CD4-positive, alpha-beta T cell treated with Interleukin-12 subunit alpha and Interleukin-12 subunit beta, for 1 hour (primary cell): ENCODE measurements at places on chromosomes 2 and 18.

DNA sequence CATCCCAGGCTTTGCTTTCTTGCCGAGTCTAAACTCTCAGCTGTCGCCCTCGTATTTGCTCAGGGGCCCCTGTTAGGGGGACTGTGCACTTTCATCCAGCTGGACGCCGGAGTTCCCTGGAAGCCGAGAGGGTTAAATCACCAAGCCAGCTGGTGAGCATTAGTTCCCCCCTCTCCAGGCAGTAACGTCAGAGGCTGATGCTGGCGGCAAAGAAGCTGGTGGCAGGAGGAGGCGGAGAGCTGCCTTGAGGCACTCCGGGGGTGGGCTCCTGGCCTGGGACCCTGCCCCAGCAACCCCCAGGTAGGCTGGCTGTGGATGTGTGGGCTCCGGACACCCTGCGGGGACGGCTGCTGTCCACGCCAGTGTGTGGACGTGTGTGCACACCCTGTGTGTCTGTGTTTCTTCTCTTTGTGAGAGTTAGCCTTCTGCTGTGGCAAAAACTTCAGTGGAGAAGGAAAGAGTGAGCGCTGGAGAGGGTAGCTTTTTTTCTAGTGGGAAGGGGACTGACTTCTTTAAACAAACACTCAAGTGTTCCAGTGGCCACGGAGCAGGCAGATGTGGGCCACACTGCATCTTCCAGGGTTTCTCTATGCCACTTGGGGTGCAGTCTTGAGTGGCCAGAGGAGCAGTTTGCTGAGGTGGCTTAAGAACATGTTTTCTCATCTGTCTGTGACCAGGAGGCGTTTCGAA, 84.7 kb downstream of the GLI2 start:
- DNase-seq: no peak

DNA sequence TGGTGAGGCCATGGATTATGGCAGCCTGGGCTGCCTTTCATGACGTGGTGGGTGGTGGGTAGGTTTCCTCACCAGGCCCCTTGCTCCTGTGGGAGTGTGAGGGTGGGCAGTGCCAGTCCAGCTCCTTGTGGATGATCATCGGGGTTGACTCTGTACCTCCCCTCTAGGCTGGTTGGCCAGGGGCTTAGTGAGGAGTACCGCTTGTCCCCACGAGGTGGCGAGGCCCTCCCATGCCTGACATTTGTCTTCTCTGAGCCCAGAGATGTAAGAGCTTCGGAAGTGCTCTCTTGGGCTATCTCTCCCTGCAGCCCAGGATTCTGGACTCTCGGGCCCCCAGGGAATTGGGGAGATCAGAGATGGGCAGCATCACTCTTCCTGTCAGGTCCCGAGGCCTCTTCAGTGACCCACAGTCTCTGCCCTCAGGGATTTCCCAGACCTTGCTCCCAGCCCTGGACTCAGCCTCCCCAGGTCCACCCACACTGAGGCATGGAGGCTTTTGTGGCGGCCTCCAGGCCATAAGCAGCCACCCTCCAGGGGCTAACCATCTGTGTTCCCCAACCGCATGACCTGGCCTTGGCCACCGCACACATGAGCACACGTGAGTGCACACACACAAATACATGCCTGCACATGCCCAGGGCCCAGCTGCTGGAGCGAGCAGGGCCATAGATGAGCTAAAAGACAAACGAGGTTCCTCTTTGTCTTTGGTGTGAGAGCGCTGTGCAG, 6.5 kb downstream of the SPR start:
- peak; percentile 23 for DNase-seq

DNA sequence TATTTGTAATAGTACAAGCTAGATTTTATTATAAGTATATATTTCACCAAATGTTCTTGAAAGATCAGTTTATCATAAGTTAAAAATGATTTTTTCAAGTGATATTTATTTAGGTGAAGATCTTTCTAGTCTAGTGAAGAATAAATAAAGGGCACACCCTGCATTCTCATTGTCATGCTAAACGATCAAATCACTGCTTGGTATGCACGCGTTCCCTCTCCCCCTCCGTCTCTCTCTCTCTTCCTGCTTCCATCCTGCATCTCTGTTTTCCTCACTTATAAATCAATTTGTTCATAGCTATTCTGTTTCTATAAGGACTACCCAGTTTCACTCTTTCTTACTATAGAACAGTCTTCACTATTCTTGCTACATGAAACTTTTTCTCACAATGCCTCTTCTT, 1067.4 kb downstream of the LRP1B start:
- DNase-seq: no peak

DNA sequence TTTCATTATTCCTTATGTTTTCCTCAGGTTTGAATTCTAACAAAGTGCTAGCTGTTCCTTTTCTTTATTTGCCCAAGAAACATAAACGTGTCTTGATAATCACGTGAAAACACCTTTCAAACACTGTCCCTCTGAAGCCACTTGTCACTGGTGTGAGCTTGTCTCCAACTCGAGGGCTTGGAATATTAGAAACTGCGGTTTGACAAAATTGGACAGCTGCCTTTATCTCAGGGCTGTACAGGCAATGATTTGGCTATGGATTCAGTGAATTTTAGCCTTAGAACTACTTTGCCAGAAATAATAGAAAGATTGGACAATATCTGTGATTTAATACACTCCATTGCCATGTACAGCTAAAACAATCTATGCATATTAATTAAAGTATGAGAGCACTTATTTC, 763.0 kb upstream of the ACVR2A start:
- no peak for DNase-seq

- peak; percentile 11 for DNase-seq
Measured at GRCh38 chr18:43587538-43588153, 310.4 kb upstream of the SYT4 start.

DNA sequence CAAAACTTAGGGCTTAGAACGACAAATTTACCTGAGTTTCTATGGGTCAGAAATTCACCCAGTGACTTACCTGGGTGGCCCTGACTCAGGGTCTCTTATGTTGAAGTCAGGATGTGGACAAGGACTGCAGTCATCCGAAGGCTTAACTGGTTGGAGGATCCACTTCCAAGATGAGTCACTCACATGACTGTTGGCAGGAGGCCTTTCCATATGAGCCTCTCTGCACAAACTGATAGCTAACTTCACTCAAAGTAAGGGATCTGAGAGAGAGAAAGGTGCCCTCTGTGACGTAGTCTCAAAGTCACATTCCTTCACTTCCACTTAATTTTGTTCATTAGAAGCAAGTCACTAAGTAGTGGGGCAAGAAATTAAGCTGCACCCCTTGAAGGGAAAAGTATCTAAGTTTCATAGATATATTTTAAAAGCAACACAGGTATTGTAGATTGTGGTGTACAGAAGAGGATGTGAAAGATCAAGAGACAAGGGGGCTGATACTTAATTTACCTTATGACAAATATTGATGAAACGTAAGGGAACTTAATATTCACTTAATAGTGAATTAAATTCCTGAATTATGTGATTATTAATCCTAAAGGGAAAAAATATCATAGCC, 48.4 kb downstream of the TANK start:
- DNase-seq: no peak

- DNase-seq: peak; percentile 1
Measured at GRCh38 chr18:24543795-24544498, 83.5 kb downstream of the HRH4 start.

- no peak for DNase-seq
Measured at GRCh38 chr2:30994227-30995056, 143.8 kb downstream of the GALNT14 start.

DNA sequence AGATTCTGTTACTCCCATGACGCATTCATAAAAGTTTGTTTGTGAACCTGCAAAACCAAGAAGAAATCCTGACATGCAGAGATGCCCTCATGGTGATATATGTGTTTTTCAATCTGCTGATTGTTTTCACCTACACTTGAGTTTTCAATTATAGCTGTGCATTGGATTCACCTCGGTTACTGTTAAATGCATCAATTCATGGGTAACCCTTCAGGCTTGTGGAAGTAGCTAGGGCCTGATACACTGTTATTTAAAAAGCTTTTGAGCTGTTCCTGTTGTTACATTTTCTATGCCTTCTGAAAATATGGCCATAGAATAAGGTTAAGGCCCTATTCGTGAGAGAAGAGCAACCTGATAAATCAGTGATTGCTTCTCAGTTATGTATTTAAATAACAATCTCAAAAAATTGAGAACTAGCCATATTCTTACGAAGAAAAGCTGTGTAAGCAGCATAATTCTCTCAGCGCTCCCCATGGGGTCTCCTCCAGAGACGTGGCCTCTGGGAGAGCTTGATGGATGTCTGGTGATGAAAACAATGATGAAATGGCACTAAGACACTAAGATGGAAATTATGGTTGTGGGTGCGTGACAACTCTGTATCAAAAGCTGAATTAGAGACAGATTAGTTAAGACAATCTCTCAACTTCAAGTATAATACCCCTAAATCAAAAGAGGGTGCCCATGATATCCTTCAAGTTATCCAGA, 60.5 kb downstream of the RIT2 start:
- DNase-seq: no peak
